ENCODE measurements at places on chromosomes 1 and 21.

DNA sequence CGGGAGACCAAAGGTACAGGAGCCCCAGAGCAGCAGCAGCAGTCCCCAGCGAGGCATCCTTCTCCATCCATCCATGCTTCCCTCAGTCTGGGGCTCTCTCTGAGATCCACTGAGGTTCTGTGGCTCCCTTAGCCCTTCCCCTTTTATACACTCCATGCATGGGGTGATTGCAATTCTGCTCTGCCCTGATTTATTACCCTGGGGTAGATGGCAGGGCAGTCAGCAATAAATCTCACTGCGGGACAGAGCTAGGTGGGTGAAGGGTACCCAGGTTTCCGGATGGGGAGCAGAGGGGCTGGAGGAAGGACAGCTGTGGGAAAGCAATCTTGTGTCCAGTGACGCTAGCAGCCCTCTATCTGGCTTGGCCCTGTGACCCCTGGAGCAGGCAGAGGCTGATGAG is at the start of gene REN:
TSS of gene REN (minus strand) at position 119 of the 400 bp plus-strand sequence. CDS start at position 75, 44 bp downstream.
- no peak for DNase-seq

DNA sequence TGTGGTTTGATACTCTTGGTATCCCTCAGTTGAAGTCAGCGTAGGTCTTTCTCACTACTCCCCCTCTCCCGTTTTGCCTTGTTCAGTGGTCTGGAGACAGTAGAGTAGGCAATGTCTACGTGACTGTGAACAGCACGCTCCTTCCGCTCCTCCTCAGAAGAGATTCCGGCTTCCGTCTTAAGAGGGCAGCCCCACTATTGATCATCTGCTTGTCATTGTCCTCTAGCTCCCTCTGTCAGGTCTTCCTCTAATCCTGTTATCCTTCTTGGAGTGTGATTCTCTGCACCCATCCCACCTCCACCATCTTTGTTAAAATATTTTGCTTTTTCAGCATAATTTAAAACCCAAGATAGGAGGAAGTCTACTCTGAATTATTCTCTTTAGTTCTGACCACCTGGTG is 129.9 kb upstream of the KCNK2 start:
- no peak for DNase-seq

DNA sequence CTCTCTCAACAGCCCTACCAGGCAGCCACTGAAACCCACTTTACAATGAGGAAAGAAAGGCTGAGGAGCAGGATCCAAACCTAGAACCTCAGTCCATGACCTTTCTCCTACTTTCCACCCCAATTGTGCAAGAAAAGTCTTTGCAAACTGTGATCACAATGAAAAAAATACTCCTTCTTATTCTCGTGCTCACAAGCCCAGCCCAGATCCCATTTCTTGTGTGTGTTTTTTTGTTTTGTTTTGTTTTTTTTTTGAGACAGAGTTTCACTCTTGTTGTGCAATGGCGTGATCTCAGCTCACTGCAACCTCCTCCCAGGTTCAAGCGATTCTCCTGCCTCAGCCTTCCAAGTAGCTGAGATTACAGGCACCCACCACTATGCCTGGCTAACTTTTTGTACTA is 97.7 kb downstream of the CRYAA start:
- no peak for DNase-seq

DNA sequence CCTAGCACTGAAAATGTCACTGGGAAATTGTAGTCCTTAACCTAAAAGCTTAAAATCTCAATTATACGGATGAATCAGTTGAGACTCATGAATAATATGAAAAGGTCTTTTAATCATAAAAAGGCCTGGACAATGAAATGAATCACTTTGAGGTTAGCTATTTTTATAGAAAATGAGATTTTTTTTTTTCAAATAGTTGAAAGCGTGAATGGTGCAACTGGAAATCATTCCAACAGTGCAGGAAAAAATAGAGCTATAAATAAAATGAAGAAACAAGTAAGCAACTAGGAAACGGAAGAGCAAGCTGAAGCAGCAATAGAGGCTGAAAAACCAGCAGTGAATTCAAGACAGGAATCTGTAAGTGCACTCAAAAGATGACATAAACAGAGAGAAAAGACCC is 142.9 kb downstream of the BACH1 start:
- DNase-seq: no peak

DNA sequence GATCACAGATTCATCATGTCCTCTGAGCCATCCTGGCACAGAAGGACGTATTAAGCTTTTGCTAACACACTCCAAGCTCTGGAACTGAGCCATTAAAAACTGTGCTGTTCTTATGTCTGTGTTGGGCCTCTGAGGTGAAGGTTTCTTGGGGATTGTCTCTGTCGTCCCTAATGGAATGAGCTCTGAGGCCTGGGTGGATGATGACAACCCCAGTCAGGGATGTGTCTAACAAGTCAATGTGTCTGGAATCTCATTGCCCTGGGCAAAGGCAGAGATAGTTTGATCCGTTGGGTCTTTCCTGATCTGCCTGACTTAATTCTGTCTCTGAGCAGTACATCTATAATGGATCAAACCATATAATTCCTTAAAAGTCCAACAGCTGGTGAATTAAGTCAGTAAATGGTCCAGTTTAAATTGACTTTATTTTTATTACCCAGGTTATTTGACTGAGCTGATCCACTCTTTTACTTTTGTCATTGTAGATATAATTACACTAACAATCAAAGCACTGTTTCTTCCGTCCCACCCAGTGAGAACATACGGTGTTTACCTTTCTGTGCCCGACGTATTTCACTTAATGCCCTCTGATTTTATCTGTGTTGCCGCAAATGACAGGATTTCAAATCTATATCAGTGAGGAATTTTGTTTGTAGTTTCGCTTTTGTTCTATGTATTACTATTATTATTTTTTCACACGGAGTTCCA is 38.8 kb upstream of the OR2B11 start:
- no peak for DNase-seq
